ENCODE measurements at places on chromosomes 11 and 22. TPM values are rescaled to one million over a fixed set of nuclear protein-coding genes. Genes with fewer than 3 reads are reported as not detected.

Gene GCAT
- total RNA-seq, result 12.5 TPM

Gene OR52I2
- not detected for total RNA-seq

Gene TIGD3
- total RNA-seq, result 0.26 TPM

Gene GAB4
- 0.16 TPM for total RNA-seq

Gene TMEM191B
- not detected for total RNA-seq

Gene MCAT
- total RNA-seq, result 24.9 TPM

Gene CYP2D6
- 1.4 TPM for total RNA-seq

Gene RBX1
- 47.7 TPM for total RNA-seq

Gene TMEM151A
- total RNA-seq, result not detected

Gene MGAT3
- total RNA-seq, result 5.1 TPM

Gene VSIG10L2
- 3.0 TPM for total RNA-seq

Gene OR52R1
- total RNA-seq, result not detected

Data from lower leg skin (tissue), 4 donors.